Hematopoietic multipotent progenitor cell treated with erythropoietin and hydrocortisone succinate and interleukin-3 and kit ligand, for 8 days (in vitro differentiated cells): ENCODE measurements at places on chromosomes 5 and 9.

DNA sequence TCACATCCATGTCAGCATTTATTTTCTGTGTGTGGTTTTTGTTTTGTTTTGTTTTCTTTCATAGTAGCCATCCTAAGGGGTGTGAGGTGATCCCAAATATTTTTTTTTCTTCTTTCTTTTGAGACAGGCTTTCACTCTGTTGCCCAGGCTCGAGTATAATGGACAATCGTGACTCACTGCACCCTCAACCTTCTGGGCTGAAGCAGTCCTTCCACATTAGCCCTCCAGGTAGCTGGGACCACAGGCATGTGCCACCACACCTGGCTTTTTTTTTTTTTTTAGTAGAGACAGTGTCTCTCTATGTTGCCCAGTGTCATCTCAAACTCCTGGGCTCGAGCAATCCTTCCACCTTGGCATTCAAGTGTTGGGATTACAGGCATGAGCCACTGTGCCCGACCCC is 59.1 kb downstream of the CDC42SE2 start:
- DNase-seq: no peak

DNA sequence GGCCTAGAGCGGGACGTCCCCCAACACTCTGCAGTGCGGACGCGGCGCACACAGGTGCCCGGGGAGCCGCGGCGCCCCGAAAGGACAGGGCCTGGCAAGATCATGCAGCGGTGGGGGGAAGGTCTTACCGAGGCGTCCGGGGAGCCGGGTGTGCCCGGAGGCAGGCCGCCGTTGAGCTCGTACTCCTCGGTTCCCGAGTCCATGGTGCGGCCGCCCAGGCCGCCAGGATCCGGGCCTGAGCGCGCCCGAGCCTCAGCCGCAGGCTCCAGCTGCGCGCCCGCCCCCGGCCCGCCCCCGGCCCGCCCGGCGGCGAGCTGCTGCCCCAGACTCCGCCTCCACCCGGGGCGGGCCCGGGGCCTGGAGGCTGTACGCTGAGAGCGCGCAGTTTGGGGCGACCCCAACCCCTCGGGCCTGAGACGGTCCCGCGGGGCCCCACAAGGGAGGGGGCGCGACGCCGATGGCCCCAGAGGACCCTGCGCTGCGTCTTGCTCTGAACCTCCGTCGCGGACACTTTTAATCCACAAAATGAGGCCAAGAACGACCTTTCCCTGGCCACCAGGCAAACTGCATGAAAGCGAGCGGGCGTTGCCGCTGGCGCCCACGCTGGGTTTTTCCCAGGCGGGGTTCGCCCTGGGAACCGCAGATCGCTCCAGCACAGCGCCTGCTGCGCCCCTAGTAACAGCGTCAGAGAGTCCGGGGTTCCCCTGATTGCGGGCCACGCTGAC is at the start of gene NINJ1:
TSS of gene NINJ1 (minus strand) at position 237 of the 725 bp plus-strand sequence. CDS start at position 203, 34 bp downstream.
- peak; percentile 64 for DNase-seq

GRCh38 chr9:93253633-93254032 is 69.7 kb downstream of the WNK2 start:
- DNase-seq: no peak

GRCh38 chr9:114894609-114895433 is 35.6 kb downstream of the TNFSF8 start:
- no peak for DNase-seq

DNA sequence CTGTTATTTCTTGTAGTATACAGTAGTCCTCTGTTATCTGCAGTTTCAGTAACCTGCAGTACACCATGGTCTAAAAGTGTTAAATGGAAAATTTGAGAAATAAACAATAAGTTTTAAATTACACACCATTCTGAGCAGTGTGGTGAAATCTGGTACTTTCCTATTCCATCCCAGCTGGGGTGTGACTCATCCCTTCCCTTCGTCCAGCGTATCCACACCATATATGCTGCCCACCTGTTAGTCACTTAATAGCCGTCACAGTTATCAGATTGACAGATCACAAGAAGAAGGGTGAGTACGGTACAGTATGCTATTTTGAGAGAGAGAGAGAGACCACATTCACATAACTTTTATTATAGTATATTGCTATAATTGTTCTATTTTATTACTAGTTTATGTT is 28.9 kb downstream of the FAM151B start:
- no peak for DNase-seq

- no peak for DNase-seq
Measured at GRCh38 chr5:127893232-127893631, 190.0 kb downstream of the CCDC192 start.
